Endodermal cell (in vitro differentiated cells): ENCODE measurements at places on chromosomes 2 and 18. TPM values are rescaled to one million over a fixed set of nuclear protein-coding genes. Genes with fewer than 3 reads are reported as not detected.

- DNase-seq = no peak
These were observed 45.9 kb upstream of the EGR4 start for GRCh38 chr2:73339201-73339600.

GRCh38 chr18:62088156-62088555 lies 98.7 kb downstream of the PIGN start:
- no peak for DNase-seq

DNA sequence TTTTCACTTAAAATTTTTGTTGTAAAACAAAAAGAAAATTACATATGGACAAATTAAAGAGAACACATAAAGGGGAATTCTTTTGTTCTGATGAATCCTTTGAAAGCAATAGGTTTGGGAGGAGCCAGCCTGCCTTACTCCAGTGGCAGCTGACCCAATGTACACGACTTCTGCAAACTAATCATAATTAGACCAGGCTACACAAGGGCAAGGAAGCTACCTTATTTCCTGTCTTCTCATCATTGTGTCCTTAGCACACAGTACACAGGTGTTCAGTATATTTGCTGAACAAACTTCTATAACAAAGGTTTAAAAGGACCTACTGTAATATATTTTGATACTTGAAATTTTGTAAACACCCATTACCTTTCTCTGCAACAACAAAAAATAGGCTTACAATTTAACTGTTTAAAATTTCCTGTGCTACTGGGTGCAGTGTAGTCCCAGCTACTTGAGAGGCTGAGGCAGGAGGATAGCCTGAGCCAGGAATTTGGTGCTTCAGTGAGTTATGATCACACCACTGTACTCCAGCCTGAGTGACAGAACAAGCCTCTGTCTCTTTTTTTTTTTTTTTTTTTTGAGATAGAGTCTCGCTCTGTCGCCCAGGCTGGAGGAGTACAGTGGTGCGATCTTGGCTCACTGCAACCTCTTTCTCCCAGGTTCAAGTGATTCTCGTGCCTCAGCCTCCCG lies 18.9 kb downstream of the KCNG3 start:
- DNase-seq = no peak

- DNase-seq = no peak
These were observed 27.1 kb downstream of the MCFD2 start for GRCh38 chr2:46888421-46888952.

GRCh38 chr2:146597291-146597690 lies 1247.5 kb upstream of the ACVR2A start:
- DNase-seq = no peak

DNA sequence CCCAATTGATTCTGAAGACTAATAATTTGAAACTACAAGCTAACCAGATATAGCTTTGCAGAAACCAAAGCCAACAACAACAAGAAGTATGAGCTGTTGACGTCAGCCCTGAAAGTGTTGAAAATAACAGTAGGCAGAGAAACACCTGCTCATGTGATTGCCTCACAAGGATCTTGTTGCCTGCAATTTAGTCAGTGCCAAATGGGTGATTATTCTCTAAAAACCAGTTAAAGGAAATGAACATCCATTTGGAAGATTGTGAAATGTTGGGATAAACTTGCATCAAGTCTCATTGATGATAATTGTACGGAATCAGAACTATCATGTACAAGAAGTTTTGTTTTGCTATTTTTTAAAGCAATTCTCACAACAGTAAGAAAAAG lies 2.8 kb downstream of the CYTIP start:
- DNase-seq = no peak

DNA sequence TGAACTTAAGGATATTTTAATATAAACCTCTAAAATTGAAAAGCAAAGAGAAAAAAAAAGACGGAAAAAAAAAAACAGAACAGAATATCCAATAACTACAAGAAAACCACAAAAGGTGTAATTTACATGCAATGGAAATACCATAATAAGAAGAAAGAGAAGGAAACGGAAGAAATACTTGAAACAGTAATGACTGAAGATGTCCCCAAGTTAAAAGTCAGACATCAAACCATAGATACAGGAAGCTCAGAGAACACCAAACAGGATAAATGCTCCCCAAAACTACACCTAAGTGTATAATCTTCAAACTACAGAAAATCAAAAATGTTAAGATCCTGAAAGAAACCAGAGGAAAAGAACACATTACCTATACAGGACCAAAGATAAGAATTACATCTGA lies 39.2 kb downstream of the FBXO15 start:
- DNase-seq = no peak

DNA sequence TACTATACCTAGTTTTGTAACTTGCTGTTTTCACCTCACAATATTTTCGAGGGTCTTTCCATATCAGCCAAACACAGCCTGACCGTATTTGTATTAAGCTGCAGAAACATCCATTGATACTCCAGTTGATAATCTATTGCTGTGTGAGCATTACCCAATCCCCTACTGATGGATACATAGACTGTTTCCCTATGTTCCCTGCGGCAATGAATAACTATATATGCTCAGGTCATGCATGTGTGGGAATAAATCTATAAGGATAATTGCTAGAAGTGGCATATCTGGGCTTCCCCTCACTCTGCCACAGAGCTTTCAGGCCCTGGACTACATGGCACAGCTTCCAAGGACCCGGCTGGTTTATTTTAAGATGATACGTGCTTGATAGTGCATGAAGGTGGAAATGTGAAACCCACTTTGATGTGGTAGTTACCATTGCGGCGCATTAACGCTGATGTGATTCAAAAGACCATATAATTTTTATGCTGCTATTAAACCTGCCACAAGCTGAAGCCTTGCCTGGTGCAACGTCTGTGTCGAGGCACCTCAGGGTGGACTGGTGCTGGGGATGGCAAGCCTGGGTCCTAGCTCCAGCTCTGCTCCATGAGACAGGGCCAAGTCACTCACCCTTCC lies 130.8 kb upstream of the MSH6 start:
- DNase-seq = no peak

DNA sequence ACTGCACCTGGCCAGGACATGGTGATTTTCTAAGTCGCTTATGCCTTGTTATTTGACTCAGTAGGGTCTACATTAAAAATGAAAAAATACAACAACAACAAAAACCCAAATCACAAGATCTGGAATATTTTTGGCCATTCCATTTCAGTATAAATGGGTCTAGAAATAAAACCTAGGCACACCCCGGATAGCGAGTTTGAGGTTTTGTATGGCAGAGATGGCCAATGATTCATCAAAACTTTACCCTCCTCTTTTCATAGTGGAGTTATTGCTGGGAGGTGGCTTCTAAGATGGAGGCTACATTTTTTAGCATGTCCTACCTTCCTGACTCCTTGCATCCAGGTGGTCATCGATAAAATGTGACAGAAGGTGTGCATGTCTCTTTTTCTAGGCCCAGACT lies 49.3 kb upstream of the PELI1 start:
- DNase-seq = no peak

DNA sequence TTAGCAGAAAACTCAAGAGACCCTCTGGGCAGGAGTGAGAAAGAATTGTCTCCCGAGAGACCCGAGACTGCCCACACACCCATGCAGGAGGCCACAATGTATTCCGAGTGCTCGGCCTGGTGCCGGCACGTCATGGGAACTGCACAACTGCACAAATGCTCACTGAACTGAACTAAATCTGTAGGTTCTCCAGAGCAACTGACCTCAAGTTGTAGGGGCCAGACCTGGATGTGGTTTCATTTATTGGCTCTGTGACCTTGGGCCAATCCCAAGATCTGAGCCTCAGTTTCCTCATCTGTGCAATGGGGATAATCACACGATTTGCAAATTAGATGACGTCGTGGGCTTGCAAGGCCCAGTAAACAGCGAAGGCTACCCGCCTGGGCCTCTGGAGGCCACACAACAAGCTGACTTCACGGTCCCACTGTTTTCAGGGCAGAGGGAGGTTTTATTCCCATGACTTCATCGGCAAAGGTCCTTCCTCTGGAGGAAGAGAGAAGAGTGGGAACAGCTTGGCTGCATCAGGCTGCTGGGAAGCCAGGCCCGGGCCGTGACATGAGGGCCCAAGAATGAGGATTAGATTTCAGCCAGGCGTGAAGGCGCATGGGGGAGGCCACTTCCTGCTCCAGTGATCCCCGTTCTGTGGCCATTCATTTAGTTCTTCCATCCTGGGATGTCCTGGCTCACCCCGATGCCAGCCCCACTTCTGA lies 3.6 kb upstream of the ERFE start:
- no peak for DNase-seq

- no peak for DNase-seq
These were observed 9.0 kb downstream of the STEAP3 start for GRCh38 chr2:119232666-119232993.

DNA sequence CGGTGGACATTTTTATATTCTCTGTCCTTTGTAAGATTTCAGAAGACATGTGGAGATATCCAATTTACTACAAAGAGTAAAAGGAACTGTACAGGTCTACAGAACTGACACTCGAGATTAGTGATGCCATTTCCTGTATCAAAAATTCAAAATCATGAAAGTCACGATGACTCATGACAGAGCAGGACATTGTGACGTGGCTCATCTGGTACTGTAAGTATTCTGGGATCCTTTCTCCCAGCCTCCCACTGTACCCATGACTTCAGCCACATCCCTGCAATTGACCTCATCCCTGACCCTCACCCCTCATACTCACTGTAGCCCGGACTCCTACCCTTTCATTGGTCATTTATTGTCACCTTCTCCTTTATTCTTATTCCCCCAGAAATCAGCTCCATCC lies 736.5 kb downstream of the EPHA4 start:
- no peak for DNase-seq

DNA sequence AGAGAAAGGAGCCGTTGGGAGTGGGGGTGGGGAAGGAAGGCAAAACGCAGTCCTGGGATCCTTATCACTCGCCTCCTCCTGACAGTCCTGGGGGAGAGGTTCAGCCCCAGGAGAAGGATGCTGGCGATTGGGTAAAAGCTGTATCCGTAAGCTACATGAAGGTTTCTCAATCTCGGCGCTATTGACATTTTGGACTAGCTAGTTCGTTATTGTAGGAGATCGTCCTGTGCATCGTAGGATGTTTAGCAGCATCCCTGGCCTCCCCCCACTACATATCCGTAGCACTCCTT lies 511 bp upstream of the TP53I3 start:
- no peak for DNase-seq

DNA sequence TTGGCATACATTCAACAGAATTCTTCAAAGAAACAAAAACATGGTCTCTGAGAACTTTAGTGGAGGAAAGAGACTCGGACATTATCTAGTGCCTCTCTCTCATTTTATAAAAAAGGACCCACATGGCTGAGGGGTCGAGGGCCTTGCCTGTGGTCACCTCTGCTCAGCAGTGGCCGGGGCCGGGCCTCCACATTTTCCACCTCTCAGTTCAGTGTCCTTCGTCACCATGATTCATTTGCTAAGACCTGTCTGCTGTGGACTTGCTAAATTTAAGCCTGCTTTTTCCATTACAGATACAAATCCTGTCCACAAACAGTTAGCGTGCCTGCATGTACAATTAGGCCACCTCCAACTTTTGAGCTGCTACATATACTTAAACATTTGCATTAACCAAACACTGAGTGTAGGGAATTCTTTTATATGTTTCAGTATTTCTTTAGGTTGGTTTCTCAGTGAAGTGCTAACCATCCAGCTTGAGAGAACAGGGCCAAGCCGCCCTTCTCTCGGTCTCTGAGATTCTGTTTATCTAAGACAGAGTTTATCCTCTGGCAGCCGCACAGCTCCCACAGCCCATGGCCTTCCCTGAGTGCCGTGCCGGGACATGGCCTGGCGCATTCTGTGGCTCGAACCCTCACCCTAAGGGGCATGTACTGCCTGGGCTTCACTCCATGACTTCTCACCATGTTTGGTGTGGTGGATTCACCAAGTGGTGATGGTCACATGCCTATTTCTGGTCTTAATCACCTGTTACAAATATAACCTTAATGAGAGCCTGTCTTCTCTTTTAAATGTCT lies 46.2 kb downstream of the COA5 start:
- no peak for DNase-seq

- no peak for DNase-seq
These were observed 34.5 kb downstream of the PSMG2 start for GRCh38 chr18:12737243-12737902.

GRCh38 chr2:234964631-234965461 lies 13.0 kb downstream of the SH3BP4 start:
- peak; percentile 35 for DNase-seq

DNA sequence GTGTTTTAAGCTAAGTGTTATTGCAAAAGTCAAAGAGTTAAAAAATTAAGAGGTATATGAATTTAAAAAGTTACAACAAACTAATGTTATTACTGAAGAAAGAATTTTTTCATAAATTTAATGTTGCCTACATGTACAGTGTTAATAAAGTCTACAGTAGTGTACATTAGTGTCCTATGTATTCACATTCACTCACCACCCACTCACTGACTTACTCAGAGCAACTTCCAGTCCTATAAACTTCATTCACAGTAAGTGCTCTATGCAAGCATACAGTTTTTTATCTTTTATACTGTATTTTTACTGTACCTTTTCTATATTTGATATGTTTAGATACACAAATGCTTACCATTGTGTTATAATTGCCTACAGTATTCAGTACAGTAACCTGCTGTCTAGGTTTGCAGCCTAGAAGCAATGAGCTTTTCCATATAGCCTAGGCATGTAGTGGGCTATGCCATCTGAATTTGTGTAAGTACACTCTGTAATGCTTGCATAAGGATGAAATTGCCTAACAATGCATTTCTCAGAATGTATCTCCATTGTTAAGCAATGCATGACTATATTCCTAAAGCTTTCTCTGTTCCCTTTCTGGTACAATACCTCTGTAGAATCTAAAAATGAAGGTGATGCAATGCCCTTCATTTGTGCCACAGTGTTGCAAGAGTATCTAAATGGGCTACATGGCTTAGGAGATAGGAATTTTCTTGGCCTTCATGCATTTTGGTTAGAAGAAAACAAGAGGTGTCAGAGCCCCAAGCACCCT lies 370.8 kb upstream of the NT5C1B start:
- no peak for DNase-seq

GRCh38 chr2:5453220-5454050 lies 238.7 kb upstream of the SOX11 start:
- peak; percentile 56 for DNase-seq

- DNase-seq = no peak
These were observed 134.0 kb upstream of the SERTAD2 start for GRCh38 chr2:64787698-64788097.

GRCh38 chr2:102005449-102005848 lies 13.7 kb downstream of the IL1R2 start:
- no peak for DNase-seq

The EPG5 gene
- total RNA-seq = 25.2 to 28.6 TPM (median 27.3 TPM) in 3 replicates

The CFAP65 gene
- total RNA-seq = 0.84 to 1.3 TPM (median 1.1 TPM) in 3 replicates

The IL36B gene
- not detected in 3 replicates for total RNA-seq

The ERICH2 gene
- total RNA-seq = 6.6 to 19.2 TPM (median 18.3 TPM) in 3 replicates

The OR6B2 gene
- not detected in 2 replicates for total RNA-seq

The ICOS gene
- not detected in 3 replicates for total RNA-seq

The TCF23 gene
- not detected in 2 replicates for total RNA-seq

The TNFRSF11A gene
- total RNA-seq = 15.2 to 35.6 TPM (median 34.5 TPM) in 3 replicates
